COR-L47 (cell line): ENCODE measurements at places on chromosomes 6 and 20.

DNA sequence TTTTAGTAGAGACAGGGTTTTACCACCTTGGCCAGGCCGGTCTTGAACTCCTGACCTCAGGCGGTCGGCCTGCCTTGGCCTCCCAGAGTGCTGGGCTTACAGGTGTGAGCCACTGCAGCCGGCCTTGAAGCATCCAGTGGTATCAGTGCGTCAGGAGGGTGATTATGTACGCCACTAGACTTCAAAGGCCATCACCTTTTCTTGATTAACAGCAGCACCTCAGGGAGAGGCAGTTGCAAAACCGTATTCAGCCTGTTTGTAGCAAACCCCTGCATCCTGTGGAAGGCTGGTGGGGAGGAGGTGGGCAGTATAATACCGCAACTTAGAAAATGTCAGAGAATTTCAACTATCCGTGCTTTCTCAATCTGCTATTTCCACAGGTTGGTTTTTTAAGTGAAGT is 27.3 kb upstream of the SHLD1 start:
- no peak for DNase-seq

GRCh38 chr20:5658912-5659345 is 91.3 kb upstream of the SHLD1 start:
- peak; percentile 4 for DNase-seq

DNA sequence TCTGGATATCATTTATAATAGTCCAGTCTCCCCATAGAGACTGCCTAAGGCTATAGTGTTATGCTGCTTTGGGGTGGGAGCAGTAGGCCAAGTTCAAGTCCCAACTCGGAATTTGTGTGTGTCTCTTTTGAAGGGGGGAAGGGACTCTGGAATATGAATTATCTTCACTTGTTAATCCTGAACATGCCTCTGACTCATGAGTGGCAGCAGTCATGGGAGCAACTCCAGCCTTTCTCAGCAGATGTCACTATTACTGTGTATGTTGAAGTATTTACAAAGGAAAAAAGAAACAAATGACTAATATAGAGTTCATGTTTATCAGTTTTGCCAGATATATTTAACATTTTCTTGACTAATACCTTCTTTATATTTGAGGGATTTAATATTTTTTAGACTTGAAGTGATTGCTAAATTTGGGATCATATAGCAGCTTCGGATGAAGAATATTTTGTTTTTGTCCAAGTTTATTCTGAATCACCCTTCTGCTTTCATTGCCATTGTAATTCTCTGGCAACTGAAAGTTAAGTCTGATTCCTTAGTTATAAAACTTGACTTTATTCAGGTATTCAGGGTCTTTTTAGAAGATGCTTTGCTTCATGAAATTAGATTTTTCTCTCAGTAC is 23.4 kb downstream of the FAM217A start:
- peak; percentile 7 for DNase-seq

DNA sequence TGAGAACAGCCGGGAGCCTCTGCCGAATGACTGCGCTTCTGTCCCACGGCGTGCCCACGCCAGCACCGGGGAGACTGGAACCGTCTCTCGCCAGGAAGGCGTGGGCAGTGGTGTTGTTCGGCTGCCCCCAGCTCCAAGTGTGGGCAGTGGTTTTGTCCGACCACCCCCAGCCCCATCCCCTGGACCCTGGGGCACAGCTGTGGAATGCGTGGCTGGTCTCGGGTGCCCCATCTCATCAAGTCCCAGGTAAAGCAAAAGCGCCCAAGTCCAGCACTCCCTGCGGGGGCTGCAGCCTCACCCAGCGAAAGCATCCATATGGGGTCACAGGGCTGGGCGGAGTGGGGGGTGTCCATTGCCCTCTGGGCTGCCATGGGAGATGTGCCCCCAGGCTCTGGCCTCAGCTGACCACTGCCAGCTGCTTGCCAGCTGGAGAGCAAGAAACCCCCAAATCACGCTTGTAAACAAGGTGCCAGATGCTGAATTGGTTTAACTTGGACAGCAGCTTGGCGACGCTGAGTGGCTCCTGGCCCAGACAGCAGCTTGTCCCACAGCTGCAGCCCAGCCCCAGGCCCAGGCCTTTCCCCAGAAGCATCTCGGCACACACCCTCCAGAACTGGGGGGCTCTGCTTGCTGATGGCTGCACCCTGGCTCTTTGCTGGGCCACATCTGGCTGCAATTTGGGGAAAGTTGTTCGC is 4.5 kb downstream of the CABLES2 start:
- no peak for DNase-seq

- no peak for DNase-seq
These were observed 10.3 kb downstream of the CLDN20 start for GRCh38 chr6:155274106-155274505.

GRCh38 chr6:2663123-2663522 is 87.6 kb downstream of the MYLK4 start:
- DNase-seq, result no peak

DNA sequence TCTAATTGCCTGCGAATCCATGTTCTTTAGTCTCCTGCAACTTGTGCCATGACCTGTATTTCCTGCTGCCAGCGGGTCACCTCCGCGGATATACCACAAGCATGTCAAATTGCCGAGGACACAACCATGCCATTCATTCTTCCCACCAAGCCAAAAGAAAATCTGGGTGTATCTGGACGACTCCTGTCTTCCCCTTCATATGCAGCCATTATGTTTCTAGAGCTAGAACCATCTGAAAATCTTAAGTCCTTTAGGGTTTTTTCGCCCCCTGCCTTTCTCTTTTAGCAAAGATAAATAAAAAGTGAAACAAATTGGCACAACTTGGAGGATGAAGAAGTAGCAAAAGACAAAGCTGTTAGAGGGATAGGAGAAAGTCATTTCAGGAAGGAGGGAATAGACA is 242.6 kb downstream of the ARID1B start:
- DNase-seq, result no peak

- DNase-seq, result no peak
These were observed 19.2 kb upstream of the FAM83C start for GRCh38 chr20:35311409-35311808.

DNA sequence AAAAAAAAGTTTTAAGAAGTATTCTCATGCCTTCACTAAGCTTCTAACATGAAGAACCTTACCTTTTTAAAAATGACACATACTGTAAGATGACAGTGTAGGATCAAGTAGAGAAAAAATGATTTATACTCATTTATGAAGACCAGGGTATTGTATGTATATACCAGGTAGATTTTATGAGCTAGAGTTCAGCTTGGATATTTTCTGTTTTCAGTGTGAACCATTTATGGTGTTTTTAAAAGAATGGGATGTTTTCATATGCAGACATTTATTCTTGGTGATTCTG is 24.4 kb downstream of the DUSP22 start:
- no peak for DNase-seq

- DNase-seq, result no peak
These were observed 37.0 kb downstream of the AKAP7 start for GRCh38 chr6:131172222-131172621.

GRCh38 chr6:138105880-138106664 is 1.1 kb downstream of the PERP start:
- DNase-seq, result peak; percentile 11

DNA sequence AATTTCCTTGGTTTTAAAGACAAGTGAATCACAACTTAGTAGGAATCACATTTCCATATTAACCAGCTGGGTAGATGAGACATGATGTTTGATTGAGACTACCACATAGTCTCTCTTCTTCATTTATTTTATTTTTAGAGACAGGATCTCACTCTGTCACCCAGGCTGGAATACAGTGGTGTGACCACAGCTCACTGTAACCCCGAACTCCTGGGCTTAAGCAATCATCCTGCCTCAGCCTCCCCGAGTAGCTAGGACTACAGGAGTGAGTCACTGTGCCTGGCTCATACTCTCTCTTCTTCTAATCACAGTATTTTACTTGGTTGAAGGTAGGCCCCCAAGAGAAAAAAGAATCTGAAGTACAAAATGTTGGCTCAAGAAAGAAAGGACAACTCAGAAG is 80.2 kb upstream of the ASF1A start:
- no peak for DNase-seq

DNA sequence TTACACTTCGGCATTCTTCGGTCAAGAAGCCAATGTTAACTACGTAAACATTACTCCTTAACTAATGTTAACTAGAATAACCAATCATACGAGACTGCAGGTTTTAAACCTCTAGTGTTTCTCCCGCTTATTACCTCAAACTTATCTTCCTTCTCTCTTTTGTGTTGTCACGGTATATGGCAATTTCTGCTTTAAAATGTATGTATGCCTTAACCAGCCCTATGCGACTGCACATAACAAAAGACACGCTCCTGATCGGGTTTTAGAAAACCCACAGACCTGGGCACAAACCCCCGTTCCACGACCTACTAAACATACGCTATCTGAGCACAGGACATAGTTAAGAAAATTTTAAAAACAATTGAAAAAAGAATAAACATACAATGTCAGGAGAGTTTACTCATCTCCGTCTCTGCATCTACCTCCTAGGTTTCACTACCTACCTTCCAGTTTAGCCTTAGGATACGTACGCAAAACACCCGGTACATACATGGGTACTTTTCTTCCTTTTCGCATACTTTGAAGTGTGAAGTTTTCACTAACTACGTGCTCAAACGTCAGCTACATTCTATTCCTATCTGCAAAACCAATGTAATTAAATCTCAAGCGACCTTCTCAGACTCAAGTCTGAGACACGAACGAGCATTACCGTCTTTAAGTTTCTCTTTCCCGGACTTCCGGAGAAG is 1.1 kb downstream of the CD164 start:
- DNase-seq, result no peak

GRCh38 chr6:9487128-9487527 is 927.7 kb downstream of the TFAP2A start:
- DNase-seq, result no peak

DNA sequence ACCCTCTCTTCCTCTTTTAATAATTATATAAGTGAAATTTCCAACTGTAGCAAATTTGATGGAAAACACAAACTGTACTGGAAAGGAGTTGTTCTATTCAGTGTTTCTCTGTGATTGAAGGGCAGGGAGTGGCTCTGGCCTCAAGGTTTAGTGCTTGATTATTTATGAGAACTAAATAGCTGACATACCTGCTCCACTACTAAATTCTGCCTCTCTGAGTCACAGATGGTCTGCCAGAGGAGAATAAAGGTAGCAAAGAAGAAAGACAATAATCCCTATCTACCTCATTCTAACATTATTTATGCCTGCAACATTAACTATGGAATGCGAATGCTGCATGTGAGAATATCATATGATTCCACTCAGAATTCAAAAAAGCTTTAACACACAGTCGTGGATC is 9.3 kb downstream of the BMP5 start:
- no peak for DNase-seq

DNA sequence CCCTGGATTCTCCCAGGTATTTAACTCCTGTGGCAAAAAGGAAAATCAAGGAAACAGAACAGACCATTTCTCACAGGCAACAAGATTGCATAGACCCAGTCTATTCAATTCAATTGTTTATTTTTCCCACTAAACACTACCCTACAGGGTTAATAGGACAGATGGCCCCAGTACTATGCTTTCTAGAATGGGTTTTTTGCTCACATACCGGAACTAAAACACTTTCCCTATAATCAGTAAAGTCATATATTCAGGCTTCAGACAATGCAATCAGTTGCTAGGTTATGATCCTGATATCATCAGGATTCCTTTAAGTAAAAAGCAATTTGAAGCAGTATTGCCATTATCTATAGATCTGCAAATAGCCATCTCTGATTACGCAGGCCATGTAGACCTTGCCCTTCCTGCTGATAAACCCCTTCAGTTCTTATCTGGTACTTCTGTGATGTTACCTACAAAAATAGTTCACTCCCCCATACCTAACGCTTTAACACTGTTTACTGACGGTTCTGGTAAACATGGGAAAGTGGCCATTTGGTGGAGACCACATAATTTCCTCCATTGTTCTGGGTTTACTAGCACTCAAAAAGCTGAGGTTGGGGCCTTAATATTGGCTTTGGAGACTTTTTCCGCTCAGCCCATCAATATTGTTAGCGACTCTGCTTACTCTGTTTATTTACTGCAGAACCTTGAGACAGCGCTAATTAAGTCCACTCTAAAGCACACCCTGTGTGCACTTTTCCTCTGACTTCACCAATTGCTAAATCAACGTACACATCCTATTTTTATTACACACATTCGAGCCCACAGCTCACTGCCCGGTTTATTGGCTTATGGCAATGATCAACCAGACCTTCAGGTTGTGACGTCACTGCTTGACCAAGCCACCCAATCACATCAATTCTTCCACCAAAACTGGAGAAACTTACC is 666.0 kb downstream of the PHF3 start:
- DNase-seq, result no peak

GRCh38 chr20:531608-532007 is 12.0 kb downstream of the CSNK2A1 start:
- no peak for DNase-seq

- no peak for DNase-seq
These were observed 151.9 kb upstream of the CARMIL1 start for GRCh38 chr6:25127076-25127837.

- DNase-seq, result no peak
These were observed 84.0 kb upstream of the SALL4 start for GRCh38 chr20:51886341-51886740.

DNA sequence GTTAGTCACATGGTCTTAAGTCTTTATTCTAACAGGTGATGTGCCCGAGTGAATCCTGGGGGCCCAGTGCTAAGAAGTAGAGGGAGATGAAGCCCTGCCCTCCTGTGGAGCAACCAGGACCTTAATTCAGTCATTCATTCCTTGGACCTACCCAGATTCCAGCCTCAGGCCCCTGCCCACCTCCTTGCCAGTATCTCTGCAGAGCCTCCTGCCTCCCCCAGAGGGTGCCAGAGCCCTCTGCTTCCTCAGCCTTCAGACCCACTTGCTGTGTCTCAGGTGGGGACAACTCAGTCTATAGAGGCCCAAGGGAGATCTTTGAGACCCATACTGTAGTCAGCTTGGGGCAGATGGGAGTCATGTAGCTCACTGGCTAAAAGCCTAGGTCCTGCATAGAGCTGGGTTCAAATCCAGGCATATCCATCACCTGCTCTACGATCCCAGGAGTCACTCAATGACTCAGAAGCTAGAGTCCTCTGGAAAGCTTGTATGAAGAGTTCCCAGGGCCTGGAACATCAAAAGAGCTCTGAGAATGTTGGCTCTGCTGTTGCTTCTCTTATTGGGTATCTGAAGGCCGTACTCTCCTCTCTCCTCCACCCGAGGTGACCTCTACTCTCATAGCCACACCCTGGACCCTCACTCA is 3.9 kb upstream of the SIGLEC1 start:
- peak; percentile 57 for DNase-seq

- DNase-seq, result no peak
These were observed 463.1 kb downstream of the EPM2A start for GRCh38 chr6:145272246-145272645.

DNA sequence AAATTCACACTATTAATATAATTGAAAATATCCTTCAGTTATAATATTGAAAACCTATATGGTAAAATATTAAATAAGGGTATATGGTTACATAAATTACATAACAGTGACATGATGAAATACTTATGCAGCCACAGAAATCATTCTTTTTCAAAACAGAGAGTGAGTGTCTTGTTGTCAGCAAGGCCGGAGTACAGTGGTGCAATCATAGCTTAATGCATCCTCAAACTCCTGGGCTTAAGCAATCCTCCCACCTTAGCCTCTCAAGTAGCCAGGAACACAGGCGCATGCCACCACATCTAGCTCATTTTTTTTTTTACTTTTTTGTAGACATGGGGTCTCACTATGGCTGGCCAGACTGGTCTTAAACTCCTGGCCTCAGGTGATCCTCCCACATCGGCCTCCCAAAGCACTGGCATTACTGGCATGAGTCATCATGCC is 40.4 kb downstream of the FAM8A1 start:
- no peak for DNase-seq

GRCh38 chr6:51028276-51028675 is 209.6 kb downstream of the TFAP2B start:
- no peak for DNase-seq

- DNase-seq, result no peak
These were observed 33.1 kb downstream of the HBS1L start for GRCh38 chr6:135021310-135022049.

- no peak for DNase-seq
These were observed 33.3 kb upstream of the SLC22A16 start for GRCh38 chr6:110509617-110510241.
